Fibroblast of skin of right biceps (primary cell): ENCODE measurements at places on chromosomes 16 and 17.

- DNase-seq: no peak
Measured at GRCh38 chr17:43588664-43589435, 42.7 kb upstream of the ETV4 start.

DNA sequence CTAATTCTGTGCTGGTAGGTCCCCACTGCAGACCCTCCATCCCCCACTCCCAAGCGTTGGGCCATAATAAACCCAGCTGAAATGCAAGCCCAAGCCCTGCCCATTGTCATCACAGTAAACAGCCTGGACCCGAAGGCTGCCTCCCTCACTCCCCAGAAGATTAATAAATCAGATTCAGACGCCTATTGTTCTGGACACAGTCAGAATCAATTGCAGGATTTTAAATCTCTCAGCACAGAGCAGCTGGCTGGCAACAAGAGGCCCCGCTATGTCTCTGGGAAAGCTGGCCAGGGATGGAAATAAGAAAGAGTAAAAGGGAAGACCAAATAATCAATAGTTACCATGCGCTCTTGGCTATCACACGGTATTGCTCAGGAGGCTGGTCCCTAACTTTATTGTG lies 93.9 kb downstream of the C17orf67 start:
- no peak for DNase-seq

- DNase-seq: peak; percentile 32
Measured at GRCh38 chr16:68636818-68637217, 8.3 kb upstream of the CDH3 start.

- no peak for DNase-seq
Measured at GRCh38 chr17:78818932-78819331, 21.7 kb downstream of the USP36 start.

- DNase-seq: no peak
Measured at GRCh38 chr16:15507959-15508627, 73.7 kb downstream of the BMERB1 start.

DNA sequence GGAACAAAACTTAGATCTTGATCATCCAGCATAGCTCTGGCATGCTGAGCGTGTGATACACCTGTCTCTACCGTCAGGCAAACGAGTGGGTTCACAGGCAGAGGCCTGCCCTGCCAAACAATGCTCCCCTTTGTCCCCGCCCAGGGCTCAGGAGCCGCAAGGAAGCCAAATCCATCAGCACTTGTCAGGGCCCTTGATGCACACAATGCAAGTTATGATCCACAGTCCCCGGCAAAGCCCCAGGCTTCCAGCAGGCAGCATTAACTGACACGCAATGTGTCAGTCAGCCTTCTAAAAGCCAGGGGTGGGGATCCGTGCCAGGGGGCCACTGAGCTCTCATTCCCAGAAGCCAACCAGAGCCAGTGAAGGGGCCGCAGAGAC lies 460.9 kb downstream of the SLC39A11 start:
- DNase-seq: no peak

- DNase-seq: peak; percentile 87
Measured at GRCh38 chr17:73027130-73027741, 65.3 kb downstream of the SLC39A11 start.

- DNase-seq: no peak
Measured at GRCh38 chr16:89733792-89734191, 12.5 kb downstream of the ZNF276 start.

- peak; percentile 100 for DNase-seq
Measured at GRCh38 chr17:53722407-53722806, 100.3 kb upstream of the KIF2B start.

DNA sequence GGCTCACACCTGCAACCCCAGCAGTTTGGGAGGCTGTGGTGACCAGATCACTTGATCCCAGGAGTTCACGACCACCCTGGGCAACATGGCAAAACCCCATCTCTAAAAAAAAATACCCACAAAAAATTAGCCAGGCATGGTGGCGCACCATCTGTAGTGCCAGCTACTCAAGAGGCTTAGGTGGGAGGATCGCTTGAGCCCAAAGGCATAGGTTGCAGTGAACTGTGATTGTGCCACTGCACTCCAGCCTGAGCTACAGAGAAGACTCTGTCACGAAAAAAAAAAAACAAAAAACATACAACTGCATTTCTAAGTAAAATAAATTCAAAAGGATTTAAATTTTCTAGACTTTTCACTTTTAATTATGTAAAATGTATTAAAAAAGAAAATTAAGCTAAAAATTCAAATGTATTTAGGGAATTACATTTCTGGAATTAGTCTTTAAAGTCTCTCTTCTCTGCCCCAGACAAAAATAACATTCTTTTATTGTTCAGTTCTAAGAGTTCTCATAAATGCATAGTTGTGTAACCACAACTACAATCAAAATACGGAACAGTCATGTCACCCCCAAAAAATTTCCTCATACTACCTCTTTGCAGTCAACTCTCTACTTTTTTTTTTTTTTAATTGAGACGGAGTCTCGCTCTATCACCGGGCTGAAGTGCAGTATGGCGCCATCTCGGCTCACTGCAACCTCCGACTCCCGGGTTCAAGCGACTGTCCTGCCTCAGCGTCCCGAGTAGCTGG lies 14.1 kb downstream of the FAM222B start:
- DNase-seq: peak; percentile 54

DNA sequence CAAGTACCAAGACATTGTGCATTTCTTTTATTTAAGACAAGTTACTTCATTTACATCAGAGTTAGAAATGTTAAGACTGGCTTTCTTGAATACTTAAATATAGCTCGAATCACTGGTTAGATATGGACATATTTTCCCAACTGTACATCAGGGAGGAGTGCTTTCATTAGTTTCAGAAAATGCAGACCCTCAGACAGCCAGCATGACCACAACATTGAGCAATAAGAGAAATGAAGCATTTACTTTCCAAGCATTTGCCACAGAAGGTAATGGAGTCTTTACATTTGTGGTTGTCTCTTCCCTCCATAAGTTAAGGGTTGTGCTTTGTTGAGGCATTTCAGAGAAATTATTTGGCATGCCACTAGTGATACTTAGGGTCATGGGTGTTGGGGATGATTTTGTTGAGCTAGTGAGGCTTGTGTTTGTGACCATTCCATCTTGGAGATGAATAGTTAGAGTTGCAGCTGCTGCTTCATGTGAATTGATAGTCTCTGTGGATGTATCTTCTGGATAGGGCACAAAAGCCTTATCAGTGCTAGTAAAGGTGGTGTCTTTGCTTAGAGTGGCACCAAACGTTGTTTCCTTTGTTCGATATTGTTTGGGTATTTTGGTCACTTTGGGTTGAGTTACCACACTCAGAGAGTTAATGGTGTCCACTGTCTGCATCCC lies 2.1 kb downstream of the OMG start:
- DNase-seq: peak; percentile 77

- DNase-seq: peak; percentile 28
Measured at GRCh38 chr17:65345261-65346005, 208.3 kb downstream of the RGS9 start.

- DNase-seq: no peak
Measured at GRCh38 chr16:76696876-76697275, 419.7 kb downstream of the CNTNAP4 start.

- DNase-seq: no peak
Measured at GRCh38 chr16:87390641-87391323, 1.4 kb upstream of the MAP1LC3B start.

DNA sequence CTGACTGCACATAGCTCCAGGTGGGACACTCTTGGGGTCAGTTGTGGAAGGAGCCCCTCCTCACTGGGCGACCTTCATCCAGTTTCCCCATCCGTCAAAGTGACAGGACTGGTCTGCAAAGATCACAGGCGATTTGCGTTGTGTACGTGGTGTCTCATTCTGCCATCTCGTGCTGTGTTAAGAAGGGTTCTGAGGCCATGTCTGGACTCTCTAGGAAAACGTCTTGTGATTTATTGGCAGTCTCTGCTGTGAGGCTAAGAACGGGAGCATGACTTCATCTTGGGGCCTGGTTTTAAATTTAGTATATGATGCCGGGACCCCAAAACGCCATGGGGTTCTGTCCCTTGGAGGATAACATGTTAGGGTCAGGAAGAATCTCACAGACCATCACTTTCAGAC lies 65.2 kb upstream of the CIBAR2 start:
- no peak for DNase-seq

DNA sequence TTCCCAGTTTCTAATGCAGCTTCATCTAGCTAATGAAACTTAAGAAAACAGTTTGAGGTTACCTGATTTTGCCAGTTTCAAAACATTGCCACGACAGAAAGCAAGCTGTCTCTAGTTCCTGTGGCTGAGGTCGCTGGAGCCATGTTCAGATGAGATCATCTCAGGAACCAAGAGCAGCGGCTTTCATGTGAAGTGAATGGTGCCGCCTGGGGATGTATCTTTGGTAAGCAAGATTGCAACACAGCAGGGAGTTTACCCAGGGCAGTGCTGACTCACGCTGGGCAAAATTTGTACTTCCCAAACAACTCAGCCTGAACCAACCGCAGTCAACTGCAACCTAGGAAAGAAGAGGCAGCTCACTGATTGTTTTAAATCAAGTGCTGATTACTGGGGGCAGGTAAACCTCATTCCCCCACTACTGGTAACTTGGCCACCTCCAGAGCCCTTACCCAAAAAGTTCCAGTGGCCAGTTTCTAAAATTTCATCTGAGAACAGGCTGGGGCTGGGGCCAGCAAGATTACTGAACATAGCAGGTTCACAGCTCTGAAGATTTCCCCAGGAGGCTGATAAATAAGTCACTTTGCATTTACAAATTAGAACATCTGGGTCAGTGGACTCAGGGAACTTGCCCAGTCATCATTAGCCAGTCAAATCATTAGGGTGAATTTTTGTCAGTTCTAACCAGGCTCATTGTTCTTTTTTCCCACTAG lies at the start of gene RFFL:
RFFL (minus strand) TSS at position 194 of the 710 bp plus-strand sequence. CDS start 37,154 bp downstream, outside the sequence.
- peak; percentile 94 for DNase-seq

- DNase-seq: no peak
Measured at GRCh38 chr16:69188236-69188549, 1.2 kb downstream of the SNTB2 start.

GRCh38 chr17:3719265-3719664 lies 4.4 kb upstream of the HASPIN start:
- no peak for DNase-seq

- DNase-seq: no peak
Measured at GRCh38 chr16:75948886-75949285, 222.6 kb upstream of the CPHXL start.

- DNase-seq: peak; percentile 29
Measured at GRCh38 chr17:2883544-2884213, 87.4 kb downstream of the RAP1GAP2 start.

- DNase-seq: peak; percentile 12
Measured at GRCh38 chr17:30520882-30521281, 43.7 kb downstream of the GOSR1 start.

DNA sequence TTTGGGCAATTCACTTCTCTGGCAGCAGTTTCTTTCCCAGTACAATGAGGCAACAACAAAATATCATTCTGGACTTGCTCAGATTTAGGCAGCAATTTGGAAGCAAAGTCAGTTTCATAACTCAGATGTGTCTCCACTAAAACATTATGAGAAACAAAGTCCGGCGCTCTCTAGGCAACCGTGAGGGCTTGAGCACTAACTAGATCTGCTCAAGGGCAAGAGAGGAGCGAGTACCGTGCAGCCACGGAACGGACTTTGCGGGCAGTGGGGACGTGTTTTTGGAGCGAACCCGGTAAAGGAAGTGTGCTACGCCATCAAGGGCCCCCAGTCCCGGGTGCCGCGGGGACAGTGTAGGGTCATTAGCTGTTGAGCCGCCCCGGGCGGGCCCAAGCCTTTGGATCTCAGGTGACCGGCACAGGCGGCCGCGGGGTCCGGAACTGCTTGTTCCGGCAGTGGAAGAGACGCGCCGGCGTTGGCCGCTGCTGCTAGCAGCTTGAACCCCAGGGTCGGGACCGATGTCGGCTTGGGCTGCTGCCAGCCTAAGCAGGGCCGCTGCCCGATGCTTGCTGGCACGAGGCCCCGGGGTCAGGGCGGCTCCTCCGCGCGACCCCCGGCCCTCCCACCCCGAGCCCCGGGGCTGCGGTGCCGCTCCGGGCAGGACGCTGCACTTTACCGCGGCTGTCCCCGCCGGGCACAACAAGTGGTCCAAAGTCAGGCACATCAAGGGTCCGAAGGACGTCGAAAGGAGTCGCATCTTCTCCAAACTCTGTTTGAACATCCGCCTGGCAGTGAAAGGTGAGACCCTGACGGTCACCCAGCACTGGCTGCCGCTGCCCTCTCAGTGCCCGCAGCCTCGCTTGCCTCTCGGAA lies at the start of gene TACO1:
TACO1 (plus strand) TSS at position 327 of the 870 bp plus-strand sequence; CDS start at position 516, 189 bp downstream.
- DNase-seq: peak; percentile 85

DNA sequence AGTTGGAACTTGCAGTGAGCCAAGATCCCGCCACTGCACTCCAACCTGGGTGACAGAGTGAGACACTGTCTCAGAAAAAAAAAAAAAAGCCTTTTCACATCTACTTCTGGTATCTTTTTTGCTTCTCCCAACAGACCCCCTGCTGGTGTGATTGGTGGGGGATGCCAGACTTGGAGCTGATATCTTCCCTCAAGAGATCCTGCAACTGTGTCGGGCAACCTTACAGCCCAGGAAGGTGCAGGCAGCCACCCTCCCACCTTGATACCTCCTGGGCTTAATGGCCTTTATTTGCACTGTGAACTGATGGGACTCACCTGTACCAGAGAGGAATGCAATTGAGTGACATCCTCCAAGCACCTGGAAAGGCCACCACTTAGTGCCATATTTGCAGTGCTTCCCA lies 142.3 kb downstream of the RGS9 start:
- DNase-seq: no peak

- DNase-seq: no peak
Measured at GRCh38 chr17:33178681-33179080, 114.4 kb downstream of the ASIC2 start.

GRCh38 chr16:48559462-48560211 lies 50.3 kb downstream of the N4BP1 start:
- DNase-seq: no peak

DNA sequence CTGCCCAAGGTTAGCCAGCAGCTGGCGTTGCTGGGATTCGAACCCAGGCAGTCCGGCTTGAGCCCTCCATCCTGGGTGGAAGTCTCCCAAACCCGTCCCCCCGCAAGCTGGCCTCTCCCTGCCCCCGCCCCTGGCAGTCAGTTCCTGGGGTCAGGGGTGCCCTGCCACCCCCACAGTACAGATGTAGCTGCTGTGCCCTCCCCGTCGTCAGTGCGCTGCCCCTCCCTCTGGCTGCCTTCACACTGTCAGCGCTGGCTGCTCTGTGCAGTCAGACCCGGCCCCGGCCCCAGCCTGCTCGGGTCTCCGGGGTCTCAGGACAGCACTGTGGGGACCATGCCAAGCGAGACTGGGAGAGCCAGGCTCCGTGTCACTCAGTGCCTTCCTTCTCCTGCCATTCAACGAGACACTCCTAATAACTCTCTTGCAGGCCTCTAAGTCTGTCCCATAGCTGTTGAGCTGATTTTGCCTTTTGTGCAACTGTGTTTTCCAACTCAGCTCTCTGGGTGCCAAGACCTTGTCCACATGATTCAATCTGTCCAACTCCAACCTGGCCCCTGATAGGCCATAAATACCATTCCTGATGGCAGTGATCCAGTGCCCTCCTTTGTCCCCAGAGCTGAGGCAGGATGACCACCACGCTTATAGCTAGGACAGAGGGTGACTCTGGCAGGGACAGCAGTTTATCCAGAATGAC lies 55.5 kb upstream of the IL34 start:
- no peak for DNase-seq
